ENCODE measurements at places on chromosomes 12 and 14.

GRCh38 chr14:53947094-53947445 lies 9.6 kb downstream of the BMP4 start:
- DNase-seq, result no peak

DNA sequence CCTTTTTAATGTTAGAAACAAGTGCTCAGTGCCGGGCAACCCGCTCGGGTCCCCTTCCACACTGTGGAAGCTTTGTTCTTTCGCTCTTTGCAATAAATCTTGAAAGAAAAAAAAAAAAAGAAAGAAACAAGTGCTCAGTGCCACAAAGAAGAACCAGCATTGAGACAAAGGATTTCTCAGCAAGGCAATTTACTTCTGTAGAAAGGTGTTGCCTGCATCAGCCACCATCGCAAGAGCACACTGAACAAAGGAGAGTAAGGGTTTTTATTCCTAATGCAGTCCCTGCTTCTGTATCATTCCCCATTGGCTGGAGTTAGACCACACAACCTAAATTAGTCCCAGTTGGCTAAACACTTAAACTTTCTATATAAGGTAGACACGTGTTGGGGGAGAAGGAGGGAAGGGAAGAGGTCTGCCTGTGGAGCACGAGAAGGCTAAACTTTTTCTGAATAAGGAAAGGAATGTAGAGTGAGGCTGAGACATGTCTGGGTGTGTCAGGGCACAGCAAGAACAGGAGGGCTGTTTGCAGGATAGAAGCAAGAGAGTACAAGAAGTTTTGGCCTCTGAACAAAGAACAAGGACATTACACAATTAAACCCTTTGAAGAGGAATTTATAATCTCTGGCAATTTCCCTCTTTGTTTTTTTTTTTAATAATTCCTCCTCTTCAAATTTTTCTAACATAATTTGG lies 21.4 kb downstream of the KLRF2 start:
- no peak for DNase-seq

- DNase-seq, result no peak
These were observed 505 bp downstream of the KCNC2 start for GRCh38 chr12:75208856-75209811.

DNA sequence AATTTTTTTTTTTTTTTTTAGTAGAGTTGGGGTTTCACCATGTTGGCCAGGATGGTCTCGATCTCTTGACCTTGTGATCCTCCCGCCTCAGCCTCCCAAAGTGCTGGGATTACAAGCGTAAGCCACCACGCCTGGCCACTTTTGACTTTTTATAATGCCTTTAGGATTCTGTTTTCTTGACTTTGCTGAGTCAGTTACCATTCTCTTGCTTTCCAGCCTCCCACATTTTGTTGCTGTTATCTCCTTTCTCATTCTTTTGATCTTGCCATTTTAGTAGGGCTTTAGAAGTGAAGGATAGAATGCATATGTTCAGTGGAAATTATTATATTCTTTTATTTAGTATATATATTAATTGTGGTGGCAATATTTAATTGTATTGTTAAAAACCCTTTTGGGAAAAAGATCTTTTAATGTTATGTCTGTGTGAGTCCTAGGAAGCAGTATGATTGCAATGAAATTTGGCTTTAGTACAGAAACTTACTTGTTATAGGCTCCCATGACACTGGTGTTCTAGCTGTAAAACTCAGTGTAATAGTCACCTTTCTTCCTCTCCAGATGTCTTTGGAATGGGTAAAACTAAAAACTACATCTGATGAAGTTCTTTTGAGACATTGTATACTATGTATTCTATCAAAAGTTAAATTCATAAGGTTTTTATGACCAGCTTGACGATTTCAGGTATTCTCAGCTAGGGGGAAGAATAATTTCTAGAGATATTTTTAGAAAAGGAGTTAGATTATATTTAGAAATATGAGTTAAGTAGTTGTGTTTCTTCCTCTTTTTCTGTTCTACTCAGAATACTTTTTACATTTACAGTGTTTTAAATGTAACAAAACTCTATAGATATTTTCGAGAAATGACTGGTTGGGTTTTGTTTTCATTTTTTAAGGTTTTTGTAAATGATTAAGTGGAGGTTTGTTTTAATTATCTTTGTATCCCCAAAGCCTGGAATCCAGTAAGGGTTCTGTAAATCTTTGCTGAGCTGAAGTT lies 74.7 kb downstream of the APAF1 start:
- no peak for DNase-seq

DNA sequence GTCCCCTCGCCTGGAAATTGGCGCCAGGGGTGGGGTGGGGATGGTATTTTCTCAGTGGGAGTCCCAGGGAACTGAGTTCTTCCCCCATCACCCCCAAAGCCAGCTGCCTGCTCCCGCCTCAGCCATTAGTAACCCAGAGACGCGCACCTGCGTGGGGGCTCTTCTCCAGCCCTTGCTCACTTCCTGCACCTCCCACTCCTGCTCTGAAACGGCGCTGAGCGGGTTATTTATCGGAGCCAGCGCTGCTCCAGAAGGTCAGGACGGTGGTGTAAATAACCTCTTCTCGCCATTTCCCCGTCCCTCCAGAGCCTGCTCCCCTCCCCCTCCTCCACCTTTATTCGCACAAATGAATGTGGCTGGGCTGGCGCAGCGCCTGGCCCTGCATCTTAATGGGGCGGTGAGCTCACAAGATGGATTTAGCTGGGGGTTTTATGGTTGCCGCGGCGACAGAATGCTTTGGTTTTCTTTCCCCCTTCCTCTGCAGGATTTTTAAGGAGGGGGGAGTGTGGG lies 12.2 kb downstream of the GPR84 start:
- no peak for DNase-seq

DNA sequence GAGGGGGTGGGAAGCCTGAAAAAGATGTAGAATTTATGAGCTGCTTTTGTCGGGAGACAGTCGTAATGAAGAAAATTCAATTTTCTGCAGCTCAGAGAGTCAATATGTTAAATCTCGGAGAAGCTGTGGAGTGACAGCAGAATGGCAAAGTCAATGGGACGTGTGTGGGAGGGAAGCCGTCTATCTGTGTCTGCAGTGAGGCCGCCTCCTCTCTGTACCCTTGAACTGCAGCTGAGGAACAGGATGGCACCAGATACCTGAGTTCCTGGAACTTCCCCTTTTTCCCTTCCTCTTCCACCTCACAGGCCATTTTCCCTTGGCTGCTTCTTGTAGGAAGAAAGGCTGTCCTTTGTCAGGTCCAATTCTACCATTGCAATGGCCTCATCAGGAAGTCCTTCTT lies 9.3 kb upstream of the CALCOCO1 start:
- DNase-seq, result no peak

- no peak for DNase-seq
These were observed 126.0 kb downstream of the ZFP36L1 start for GRCh38 chr14:68666899-68667298.

GRCh38 chr14:79375356-79375755 lies 835.9 kb downstream of the DIO2 start:
- DNase-seq, result no peak

DNA sequence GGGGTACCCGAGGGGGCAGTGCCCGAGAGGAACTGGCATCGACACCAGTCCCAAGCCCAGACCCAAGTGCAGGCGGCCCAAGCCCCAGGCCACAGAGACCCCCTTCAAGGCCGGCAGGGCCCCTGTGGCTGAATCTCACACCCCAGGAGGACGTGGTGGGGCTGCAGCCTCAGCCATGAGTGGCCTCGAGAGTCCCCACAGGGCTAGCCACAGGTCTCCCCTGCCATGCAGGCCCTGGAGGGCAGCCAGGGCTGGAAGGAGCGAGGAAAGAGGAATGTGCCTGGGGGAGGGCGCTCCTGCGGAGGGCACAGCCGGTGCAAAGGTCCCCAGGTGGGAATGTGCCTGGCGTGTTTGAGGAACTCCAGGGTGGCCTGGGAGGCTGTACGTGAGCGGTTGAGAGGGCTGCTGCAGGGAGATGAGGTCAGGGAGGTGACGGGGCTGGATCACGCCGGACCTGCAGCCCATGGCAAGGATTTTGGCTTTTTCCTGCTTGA lies 86.1 kb downstream of the NCOR2 start:
- no peak for DNase-seq

DNA sequence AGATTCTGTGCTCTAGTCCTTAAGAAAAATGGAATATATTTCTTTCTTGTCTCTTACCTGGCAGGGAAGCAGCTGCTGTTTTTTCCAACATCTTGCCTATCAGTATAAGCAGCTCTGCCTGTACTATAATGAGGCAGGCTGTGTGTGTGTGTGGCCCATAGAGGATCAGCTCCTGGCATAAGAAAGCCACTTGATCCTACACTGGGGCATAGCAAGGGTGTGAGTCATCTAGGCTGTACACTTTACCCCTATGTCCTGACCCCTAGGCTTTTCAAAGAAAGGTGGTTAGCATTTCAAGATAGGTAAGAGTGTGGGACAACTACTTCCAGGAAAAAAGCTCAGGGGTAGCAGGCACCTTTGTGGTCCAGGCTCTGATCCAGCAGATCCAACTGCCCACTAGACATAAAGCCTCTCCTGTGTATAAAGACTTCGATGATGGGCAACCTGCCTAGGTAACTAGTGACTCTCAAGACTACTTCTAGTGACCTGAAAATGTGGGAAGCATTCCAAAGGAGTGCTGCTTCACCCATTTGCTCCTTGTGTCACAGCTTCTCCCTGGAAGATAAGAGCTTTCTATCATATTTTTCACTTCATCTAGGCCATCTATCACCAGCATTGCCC lies 4.9 kb upstream of the SENP1 start:
- DNase-seq, result no peak

DNA sequence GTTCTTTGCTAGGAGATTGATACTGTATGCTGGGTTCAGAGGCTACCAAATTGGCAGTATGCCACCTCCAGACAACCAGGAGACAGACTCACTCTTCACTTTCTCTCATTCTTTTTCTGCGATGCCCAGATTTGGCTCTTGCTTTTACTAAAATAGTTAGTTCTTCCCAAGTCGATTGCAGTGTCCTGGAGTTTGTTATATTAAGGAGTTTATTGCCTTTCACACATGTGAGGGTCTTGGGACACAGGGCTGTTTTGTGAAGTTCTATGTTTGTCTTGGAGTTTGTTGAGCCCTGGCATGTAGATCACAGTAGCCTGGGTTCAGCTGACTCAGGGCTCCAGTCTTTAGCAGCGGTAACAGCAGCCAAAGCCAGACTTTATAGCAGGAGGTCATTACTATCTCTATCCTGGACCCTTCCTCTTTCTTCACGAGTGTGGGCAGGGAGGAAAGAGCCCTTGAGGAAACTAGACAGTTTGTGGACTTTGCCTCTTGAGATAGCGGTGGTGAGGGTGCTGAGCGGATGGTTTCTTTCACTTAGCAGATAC lies 1.6 kb downstream of the MLEC start:
- no peak for DNase-seq

- DNase-seq, result no peak
These were observed 26.1 kb upstream of the AACS start for GRCh38 chr12:125038976-125039625.

- no peak for DNase-seq
These were observed 201.2 kb downstream of the DPF3 start for GRCh38 chr14:72692696-72693095.

DNA sequence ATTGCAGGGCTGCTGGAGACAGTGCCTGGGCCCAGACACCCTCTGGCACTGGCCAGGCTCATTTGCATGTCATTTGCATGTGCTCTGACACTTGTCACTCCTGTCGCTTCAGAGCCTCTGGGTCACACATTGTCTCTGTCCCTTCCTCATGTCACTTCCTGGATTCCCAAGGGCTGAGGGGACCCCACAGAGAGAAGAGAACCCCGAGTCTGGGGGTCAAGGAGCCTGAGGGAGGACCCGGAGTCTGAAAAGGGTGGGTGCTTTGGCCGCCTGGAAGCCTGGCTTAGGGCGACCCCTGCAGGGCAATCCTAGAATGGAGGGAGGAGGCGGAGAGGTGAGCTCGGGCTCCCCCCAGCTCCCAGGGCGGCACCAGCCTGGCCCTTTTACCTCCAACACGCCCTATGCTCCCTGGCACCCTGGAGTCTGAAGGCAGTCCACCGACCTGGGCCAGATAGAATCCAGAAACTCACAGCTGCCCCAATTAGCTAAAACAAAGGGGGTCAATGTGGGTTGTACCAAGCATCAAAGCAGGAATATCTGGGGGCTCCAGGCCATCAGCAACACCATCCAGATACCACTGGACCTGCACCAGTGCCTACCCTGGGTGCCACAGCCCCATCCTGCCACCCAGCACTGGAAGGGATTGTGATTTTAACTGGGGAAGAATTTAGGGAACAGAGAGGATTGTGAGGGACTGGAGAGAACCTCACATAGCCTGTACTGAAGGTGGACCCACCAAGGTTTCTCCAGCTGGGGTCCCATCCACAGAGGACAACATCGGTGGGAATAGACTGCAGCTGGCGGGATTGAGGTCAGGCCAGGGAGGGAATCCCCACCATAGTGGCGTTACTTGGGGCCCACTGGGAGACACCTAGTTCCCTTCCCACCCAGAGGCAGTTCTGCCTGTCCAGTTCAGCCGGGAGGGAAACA lies 21.8 kb upstream of the KRT78 start:
- peak; percentile 64 for DNase-seq

GRCh38 chr12:89156862-89157262 lies 195.4 kb downstream of the DUSP6 start:
- no peak for DNase-seq

DNA sequence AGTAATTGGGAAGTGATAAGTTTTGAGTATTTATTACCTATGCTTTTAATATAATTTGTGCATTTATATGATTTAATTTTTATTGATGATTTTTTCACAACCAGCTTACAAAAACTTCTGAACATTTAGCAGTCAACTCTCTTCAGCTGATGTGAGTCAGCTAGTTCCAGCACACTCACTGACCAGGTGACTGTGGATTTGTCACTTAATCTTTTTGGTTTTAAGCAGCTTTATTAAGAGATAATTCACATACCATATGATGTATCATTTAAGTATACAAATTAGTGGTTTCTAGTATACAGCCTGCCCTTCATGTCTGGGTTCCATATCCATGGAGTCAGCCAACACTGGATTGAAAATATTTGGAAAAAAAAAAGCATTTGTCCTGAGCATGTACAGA lies 103.5 kb downstream of the SYNE2 start:
- no peak for DNase-seq

- no peak for DNase-seq
These were observed 75.4 kb upstream of the PWP1 start for GRCh38 chr12:107610021-107610859.

DNA sequence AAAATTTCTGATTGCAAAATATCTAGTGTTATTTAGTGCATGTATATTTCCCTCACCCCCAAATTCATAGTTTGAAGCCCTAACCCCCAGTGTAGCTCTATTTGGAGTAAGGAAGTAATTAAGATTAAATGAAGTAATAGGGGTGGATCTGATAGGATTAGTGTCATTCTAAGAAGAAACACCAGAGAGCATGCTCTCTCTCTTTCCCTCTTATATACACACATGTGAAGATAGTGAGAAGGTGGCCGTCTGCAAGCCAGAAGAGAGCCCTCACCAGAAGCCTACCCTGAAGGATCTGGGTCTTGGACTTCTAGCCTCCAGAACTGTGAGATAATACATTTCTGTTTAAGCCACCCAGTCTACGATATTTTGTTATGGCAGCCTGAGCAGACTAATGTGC lies 120.3 kb downstream of the TMEM30B start:
- no peak for DNase-seq

- DNase-seq, result no peak
These were observed 27.5 kb upstream of the CDKN3 start for GRCh38 chr14:54369343-54369742.

- no peak for DNase-seq
These were observed 1.9 kb downstream of the ATXN2 start for GRCh38 chr12:111596985-111597830.
